ENCODE measurements at places on chromosomes 13 and 19. TPM values are rescaled to one million over a fixed set of nuclear protein-coding genes. Genes with fewer than 3 reads are reported as not detected.

PRODH2 gene
- total RNA-seq: not detected

GPR183 gene
- total RNA-seq: 14.8 TPM

ANKLE1 gene
- 0.47 TPM for total RNA-seq

LGALS7 gene
- total RNA-seq: not detected

CYP2F1 gene
- not detected for total RNA-seq

CYP4F12 gene
- 2.2 TPM for total RNA-seq

GFY gene
- not detected for total RNA-seq

BST2 gene
- total RNA-seq: 72.6 TPM

SHD gene
- 21.4 TPM for total RNA-seq

ZNF880 gene
- total RNA-seq: 17.2 TPM
